Activated naive CD8-positive, alpha-beta T cell treated with anti-CD3 and anti-CD28 coated beads, Interleukin-2, amount 50 U/mL, for 16 hours (primary cell): ENCODE measurements at places on chromosomes 12 and 14.

- DNase-seq = no peak
These were observed 5.7 kb downstream of the AHNAK2 start for GRCh38 chr14:104972301-104973134.

DNA sequence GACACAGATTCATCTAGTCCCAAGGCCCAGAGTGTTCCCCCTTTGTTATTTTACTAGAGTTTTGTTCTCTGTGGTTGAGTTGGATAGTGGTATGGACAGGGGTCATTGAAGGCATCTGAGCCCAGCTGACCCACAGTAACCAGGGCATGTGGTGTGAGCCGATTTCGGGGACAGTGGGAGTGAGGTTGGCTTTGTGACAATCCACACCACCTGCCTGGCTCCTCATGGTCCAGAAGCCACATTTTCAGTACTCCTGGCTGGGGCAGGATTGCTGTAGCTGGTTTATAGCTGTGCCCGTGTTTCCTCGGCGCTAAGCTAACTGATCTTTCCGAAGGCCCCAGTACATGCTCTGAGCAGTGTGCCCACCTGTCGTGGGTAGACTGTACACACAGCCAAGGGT is 116.0 kb downstream of the TSPAN9 start:
- no peak for DNase-seq

DNA sequence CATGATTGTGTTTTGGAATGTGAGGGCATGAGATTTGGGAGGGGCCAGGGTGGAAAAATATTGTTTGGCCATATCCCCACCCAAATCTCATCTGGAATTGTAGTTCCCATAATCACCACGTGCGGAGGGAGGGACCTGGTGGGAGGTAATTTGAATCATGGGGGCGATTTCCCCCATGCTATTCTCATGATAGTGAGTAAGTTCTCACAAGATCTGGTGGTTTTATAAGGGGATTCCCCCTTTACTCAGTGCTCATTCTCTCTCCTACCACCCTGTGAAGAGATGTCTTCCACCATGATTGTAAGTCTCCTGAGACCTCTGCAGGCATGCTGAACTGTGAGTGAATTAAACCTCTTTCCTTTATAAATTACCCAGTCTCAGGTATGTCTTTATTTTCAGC is 15.7 kb downstream of the OR10P1 start:
- DNase-seq = no peak

- DNase-seq = no peak
These were observed 47.5 kb upstream of the PPP1R12A start for GRCh38 chr12:79982086-79983062.

GRCh38 chr14:54529811-54530210 is 20.1 kb downstream of the CGRRF1 start:
- no peak for DNase-seq

DNA sequence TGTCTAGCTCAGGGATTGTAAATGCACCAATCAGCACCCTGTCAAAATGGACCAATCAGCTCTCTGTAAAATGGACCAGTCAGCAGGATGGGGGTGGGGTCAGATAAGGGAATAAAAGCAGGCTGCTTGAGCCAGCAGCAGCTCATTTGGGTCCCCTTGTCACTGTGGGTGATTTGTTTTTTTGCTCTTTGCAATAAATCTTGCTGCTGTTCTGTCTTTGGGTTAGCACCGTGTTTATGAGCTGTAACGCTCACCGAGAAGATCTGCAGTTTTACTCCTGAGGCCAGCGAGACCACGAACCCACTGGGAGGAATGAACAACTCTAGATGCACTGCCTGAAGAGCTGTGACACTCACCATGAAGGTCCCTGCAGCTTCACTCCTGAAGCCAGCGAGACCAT is 134.1 kb upstream of the LMNTD1 start:
- DNase-seq = no peak

- DNase-seq = no peak
These were observed 1.7 kb downstream of the SMOC1 start for GRCh38 chr14:69880893-69881292.

DNA sequence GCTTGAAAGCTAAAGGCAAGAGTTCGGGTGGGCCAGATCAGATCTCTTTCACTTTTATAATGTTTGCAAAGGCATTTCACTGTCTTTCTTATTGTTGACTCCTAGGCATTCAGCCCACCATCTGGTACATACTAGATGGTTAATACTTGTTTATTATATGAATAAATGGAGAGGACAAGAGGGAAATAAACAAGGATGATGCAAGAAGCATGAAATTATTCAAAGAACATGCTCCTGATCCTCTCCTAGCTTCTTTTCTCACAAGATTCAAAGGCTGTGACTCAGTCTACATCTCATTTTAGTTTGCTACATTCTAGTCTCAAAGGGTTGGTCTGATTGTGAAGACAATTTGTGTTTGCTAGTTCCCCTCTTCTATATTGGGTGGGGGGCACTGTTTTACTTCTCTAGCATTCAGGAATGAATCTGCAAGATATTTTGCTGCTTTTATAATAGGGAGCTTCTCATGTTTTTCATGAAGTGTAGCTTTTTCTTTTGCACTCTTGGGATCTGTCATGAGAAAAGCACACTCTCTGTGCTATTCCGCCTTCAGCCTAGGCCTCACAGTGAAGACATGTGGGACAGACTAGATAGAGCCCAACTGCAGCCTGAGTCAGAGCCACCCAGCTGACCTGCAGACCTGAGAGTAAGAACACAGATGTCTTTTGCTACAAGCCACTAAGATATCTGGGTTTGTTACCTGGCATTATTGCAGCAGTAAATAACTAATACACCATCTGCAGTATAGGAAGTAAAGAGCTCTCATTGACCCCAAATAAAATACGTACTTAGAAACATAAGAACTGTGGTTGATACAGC is 65.7 kb downstream of the PTHLH start:
- DNase-seq = no peak
